Activated CD4-positive, alpha-beta T cell treated with anti-CD3 and anti-CD28 coated beads for 24 hours (primary cell): ENCODE measurements at places on chromosomes 12 and 14.

GRCh38 chr12:87107270-87107669 lies 851.1 kb upstream of the MGAT4C start:
- no peak for DNase-seq

DNA sequence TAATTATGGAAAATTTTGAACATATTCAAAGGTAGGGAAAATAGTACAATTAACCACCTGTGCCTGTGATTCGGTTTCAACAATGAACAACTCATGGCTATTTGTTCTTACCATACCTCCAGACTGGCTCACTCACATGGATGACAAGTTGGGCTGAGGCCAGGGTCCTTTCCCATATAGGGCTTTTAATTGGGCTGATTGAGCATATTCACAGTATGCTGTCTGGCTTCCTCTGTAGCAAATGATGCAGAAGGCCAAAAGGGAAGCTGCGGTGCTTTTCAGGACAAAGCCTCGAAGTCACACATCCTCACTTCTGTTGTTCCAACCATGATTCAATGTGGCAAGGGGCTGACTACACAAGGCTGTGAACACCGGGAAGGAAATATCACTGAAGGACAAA lies 297.5 kb upstream of the SLC16A7 start:
- DNase-seq, result no peak

DNA sequence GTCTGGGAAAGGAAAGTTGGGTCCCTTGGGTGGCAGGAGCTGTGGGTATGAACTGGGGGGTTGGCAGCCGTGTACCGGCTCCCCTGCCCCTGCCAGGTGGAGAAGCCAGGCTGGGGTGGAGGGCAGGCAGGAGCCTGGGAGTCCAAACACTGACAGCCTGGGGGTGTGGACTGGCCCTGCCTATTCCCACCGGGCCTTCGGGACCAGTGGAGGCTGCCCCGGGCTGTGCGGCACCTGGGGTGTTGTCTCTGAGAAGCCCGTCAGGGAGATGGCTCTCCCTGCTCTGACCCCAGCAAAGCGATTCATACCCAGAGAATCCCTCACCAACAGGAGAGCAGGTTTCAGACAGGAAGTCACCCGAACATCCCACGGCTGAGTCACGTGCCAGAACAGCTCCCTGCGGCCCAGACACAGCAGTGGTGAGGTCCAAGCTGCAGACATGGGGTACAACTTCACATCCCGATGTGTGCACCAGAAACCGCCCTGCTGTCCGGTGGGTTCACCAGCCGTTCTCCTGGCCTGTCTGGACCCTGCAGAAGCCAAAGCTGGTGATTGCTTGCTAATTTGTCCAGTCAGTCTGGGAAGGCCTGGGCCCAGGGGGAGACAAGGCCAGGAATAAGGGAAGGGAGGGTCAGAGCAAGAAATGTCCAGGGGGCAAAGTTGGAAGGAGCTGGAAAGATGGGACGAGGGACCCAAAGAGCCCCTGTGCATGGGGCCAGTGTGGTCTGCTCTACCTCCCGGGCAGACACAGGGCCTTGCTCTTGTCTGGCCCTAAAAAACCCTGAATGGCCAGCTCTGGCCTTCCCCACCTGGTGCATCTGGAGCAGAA lies 2.1 kb upstream of the GPR132 start:
- DNase-seq, result no peak

- no peak for DNase-seq
Measured at GRCh38 chr14:95130549-95130948, 26.8 kb downstream of the DICER1 start.

DNA sequence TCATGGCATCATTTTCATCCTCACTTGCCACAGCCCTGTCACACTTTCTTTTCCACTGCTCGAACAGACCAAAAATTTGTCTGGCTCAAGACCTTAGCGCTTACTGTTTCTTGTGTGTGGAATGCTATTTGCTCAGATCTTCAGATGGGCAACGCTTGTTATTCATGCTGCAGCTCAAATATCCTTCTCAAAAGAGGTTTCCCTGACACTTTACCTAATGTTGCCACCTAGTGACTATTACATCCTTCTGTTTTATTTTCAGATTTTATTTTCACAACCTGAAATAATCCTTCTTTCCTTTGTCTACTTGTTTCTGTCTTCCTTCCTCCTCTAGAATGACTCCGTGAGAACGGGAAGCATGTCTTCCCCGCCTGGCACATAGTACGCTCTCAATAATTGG lies 5.6 kb downstream of the FBXO33 start:
- no peak for DNase-seq

GRCh38 chr12:125194163-125194773 lies 129.0 kb downstream of the AACS start:
- no peak for DNase-seq

GRCh38 chr14:74660863-74661262 lies 48.8 kb upstream of the LTBP2 start:
- DNase-seq, result no peak

DNA sequence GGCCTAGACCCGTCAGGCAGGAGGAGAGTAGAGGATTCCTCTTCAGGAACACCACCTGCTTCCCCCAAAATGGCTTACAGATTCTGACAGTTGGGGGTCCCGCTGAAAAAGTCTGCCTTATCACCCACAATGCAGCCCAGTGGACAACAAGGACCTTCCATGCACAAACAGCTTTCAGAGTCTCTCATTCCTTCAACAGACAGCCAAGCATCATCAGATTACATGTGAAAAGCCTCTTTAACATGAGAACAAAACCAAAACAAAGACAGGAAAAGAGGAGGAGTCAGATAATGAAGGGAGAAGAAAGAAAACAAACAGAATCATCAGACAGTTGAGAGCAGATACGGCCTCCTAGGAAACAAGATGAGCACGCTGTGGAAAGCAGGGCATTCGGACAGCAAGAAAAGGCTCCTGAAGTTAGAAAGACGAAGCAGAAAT lies 18.3 kb downstream of the KCTD10 start:
- DNase-seq, result no peak

DNA sequence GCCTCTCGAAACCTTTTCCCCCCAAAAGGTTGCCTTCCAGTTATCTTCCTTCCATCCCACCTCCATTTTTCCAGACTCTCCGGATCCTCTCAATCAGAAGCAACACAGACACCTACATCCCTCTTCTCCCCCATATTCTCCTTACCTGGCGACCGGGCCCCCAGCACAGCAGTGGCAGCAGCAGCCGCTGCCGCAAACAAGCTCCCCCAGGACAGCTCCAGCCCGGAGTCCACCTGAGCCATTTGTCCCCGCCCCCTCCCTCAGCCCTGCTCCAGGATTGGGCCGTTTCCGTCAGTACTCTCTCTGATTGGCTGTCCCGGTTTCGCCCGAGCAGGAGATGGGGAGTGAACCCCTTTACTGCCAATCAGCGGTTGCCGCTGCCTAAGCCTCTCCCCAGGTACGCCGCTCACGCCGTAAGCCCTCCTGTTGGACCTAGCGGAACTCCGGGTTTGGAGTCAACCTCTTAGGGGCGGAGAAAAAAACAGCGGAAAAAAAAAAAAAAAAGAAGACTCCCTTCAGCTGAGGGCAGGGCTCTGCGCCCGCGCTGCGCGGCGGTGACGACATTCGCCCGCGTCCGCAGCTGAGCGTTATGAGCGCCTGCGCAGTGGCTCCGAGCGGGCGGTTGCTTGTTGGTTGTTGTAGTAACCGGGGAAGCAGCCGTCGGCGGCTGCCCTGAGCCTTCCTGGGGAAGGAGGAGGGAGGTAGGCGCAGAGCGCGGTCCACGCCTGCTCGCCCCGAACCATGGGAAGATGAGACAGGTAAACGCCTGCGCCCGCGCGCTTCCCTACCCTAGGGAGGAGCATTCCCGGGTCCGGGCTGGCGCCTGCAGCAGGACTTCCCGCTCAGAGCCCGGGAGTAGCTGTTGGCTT lies at the start of the genes ERG28 and TTLL5:
Gene ERG28, minus strand, starts transcription at position 247 of the 869 bp plus-strand sequence. CDS start 3,374 bp downstream, outside the sequence.
Gene TTLL5, plus strand, starts transcription at position 617 of the 869 bp plus-strand sequence. CDS start 1,904 bp downstream, outside the sequence.
- peak; percentile 92 for DNase-seq

DNA sequence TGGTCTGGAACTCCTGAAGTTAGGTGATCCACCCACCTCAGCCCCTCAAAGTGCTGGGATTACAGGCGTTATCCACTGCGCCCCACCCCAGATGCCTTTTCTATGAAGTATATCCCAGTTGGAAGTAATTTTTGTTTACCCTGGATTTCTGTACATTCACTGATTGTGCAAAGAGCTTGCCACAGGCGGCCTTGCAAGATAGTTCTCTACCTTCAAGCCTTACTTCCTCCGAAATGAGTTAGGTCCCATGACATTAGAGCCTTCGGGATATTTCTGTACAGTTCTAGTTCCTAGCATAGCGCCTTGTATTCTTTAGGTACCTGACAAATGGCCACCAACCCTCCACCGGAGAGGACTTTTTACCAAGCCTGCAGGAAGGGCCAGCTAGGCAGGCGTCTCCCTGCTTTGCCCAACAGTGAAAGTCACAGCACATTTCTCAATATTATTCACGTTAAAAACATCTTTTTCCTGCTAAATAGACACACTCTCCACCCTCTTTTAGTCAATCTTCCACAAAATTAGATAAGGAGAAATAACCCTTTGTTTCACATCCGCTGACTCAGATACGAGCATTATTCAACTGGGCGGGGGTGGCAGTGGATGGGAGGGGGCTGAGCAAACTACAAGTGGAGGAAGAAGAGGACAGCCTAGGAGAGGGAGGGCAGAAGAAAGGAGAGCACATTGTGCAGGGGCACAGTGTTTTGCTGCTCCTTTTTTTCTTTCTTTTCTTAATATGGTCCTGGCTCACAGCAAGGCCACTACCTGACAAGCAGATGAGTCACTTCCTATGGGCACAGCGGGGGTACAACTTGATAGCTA lies 40.0 kb upstream of the CAPRIN2 start:
- DNase-seq, result no peak

DNA sequence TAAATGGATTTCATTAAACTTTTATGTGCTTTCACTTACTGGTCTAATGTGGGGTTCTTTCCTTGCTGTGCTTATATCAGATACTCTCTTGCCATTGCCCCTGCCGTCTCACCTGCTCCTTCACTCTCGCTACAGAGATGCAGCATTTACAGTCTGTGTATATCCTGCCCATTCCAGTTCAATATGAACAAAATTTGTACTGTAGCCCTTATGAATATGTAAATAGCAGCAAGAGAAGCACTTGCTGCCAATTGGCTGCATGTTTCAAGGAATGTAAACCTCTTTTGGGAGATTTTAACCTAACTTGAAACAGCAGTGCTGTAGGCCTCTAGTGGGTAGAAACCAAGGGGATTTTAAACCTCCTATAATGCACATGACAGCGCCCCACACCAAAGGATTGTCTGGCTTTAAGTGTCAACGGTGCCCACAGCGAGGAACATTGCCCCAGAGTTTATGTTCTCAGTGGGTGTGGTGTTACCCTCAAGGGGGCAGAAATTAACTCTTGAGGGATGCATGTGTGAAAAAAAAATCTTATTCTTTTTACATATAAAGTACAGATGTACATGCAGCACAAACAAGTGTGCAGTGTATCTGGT lies 19.1 kb downstream of the PCNX1 start:
- no peak for DNase-seq

- no peak for DNase-seq
Measured at GRCh38 chr14:56423544-56423943, 156.1 kb upstream of the TMEM260 start.

DNA sequence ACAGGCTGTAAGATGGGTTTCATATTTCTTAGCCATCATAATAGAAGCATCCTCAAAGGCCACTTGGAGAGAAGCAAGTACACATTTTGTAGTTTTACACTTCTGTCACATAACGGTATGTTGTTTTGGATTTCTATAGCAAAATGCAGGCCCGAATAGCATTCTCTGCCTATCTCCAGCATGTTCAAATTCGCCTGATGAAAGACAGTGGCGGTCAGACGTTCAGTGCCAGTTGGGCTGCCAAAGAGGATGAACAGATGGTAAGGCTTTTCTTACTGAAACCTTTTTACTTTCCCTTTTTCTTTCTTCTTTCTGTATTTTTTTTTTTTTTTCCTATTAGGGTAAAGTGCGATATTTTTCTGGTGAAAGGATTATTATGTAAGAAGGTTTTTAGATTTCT lies 110.5 kb downstream of the TTLL5 start:
- no peak for DNase-seq

DNA sequence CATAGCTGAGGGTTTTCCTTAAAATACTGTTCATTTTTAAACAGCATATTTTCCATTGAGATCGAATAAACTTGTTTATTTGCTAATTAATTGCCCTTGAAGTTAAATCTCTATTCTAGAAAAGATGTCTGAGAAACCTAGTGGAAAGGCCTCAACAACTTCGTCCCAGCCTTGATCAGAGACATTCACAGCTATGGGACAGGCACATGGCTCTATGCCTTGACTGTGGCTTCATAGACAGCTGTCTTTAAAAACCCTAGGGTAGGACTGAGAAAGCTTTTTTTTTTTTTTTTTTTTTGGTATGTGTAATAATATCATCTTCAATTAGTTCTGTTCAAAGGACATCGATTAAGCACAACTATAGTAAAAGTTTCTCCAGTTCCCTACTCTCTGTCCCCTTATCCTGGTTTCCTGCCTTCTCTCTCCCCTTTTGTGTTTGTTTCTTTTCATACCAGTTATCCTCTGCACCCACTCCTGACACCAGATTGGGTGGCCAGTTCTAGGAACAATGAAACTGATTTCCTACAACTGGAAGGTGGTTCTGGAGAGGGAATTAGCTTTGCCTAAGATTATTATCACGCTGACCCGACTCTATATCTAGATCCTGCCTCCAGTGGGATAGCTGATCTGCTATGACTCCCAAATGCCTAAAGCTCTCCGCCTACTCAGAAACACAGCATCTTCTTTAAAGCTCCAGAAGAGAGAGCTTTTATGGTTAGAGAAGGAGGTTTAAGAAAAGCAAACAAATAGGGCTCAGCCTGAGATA lies 20.3 kb downstream of the SOCS2 start:
- no peak for DNase-seq

DNA sequence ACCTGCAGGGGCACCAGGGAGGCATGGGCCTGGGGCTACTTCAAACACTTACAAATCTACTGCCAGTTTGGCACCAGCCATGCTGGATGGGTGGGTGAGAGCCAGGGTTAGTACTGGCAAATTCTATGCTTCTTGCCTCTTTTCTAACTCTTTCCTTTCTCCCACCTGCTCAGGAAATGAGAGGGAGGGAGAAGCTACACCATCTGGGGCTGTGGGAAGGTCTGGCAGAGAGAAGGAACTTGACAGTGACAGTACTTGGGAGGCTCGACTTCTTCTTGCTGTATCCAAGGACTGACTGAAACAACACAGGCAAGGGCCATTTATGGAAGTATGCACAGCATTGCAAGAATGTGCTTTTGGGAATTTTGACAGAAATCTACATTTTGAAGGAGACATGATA lies 149.6 kb upstream of the DYRK2 start:
- no peak for DNase-seq

DNA sequence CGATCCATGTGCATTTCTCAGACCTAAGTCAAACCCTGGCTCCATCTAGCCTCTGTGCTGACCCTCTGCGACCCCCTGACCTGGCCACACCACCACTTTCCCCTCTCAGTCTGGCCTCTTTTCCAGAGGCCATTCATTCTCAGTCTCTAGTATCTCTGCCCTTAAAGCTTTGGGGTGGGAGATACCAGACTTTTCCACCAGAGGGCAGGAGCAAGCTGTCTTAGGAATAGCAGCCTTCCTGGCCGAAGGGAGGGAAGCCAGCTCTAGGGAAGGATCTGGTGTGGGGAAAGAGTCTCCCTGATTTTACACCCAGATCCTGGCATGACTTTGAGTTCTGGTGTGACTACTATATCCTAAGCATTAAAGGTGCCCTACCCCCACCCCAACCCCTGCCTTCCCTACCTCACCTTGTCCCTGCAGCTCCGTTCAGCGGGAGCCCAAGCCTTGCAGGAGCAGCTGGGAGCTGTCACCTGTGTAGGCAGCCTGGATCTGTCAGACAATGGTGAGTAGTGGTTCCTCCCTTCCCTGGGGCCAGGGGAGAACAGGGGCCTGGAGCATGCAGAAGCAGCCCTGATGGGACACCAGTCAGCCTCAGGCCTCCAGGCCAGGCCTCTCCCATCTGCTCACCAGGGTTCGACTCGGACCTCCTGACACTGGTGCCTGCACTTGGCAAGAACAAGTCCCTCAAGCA lies 6.6 kb downstream of the CARMIL3 start:
- no peak for DNase-seq

GRCh38 chr14:82725213-82725612 lies 1191.6 kb upstream of the SEL1L start:
- DNase-seq, result no peak
